ENCODE measurements at places on chromosomes 3 and 15.

GRCh38 chr3:71862371-71863140, 77.6 kb upstream of the PROK2 start:
- no peak for DNase-seq

GRCh38 chr3:151169262-151169947, 33.6 kb downstream of the GPR171 start:
- no peak for DNase-seq

DNA sequence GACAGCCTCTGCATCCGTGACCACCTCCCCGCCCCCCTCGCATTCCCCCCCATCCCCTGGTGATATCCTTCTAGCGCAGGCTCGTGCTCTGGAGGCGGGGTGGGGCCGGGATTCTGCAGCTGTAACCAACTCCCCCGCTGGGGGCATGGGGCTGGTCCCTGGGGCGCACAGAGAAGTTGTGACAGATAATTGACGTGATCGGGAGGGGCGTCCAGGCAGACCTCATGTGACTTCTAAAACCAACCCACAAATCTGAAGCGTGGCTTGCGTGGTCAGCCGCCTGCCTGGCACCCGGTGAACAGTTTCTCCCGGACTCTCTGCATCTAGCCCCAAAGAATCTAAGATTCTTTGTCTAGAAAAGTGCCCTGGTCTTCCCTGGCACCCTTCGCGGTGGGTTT, 100.6 kb upstream of the IGF1R start:
- DNase-seq: peak; percentile 41

DNA sequence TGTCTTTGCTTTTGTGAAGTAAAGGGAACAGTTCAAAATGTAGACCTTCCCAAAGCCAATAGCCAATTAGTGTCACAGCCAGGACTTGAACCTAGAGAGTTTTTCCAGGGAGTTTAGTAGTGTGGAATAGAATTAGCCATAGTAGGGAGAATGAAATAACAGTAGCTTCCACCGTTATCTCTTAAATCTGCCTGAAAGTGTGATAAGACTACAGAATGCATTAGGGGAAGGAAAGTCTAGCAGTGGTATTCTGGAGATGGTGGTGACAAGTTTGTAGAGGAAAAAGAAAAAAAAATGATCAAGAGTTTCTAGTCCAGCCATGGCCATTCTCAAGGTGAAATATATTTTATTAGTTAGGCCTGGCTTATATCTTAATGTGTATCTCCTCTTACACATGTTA, 13.8 kb downstream of the ATP11B start:
- DNase-seq: no peak

- DNase-seq: peak; percentile 59
Observed at GRCh38 chr15:58931987-58932588, 1.4 kb downstream of the SLTM start.

- DNase-seq: no peak
Observed at GRCh38 chr15:74352393-74352910, 15.0 kb downstream of the CYP11A1 start.

DNA sequence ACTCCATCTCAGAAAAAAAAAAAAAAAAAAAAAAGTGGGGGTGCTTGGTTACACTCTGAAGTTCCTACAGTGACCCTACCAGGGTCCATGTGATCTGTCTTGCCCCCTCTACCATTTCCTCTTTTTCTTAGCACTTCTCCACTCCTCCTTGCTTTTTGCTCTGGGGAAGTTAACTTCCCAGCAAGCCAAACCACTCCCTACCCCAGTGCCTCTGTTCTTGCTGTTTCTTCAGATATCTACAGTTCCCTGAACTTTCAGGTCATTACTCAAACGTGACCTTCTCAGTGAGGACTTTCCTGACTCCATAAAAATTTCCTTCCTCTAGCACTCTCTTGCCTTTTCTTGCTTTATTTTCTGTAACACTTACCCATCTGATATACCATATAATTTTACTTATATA, 61.1 kb upstream of the GCNT3 start:
- no peak for DNase-seq

DNA sequence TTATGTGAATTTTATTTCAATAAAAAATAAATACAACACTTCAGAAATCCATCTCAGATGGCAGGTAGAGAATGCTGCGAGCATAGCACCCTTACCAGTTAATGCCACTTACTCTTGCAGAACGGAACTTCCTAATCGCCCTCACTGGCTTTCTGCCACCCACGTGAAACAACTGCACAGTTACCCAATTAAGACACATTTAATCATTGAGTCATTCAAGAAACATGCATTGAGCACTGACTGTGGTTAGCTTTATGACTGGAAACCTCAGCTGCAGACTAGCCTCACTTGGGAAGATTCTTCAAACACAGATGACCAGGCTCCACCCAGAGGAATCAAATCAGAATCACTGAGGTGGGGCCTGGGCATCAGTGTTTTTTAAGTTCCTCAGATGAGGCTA, 5.6 kb upstream of the MFGE8 start:
- peak; percentile 98 for DNase-seq

- DNase-seq: peak; percentile 83
Observed at GRCh38 chr3:129230311-129231019, 18.9 kb upstream of the COPG1 start.

DNA sequence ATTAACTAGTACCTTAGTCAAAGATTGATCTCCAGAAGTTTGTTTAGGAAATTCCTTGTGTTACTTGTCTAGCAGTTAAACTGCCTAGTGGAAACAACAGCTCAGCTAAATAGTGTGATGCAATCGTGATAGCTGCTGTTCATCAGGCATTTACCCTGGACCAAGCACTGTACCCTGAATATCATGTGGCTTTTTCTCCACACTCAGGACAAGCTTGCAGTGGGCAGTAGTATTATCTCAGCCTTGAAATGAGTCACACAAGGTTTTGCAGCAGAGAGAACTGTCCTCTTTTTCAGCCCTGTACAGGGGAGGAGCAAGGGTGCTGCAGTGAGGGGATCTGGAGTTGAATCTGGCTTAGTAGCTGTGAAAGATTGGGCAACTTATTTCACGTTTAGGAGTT, 208.4 kb downstream of the TP63 start:
- DNase-seq: peak; percentile 80

GRCh38 chr15:98699591-98700424, 51.5 kb downstream of the IGF1R start:
- DNase-seq: no peak

DNA sequence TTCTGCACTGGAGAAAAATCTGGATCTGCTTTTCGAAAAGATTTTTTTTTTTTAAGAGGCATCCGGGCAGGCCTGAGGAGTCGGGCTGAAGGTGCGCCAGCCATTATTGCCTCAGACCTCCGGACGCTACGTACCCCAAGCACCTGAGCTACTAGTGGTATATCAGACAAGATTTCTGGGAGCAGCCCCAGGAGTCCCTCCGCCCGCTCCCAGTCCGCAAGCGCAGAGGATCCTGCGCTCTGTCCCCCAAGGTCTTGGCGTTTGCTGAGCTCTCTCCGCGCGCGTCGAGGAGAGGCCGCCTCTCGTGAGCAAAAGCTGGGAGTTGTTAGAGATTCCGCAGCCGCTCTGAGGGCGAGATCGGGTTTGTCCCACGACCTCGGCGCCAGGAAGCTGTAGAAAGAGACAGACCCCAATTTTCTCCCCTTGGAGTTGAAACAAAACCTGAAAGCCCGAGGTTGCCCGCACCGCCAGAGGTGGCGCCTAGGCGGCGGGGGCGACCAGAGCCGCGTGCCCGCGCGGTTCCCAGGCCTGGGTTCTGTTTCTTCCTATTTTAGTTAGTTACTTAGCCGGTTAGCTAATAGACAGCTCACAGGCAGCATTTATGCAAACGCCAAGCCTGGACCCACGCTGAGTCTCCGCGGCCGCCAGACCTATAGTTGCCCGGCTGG, 72.5 kb upstream of the POLG start:
- no peak for DNase-seq

GRCh38 chr15:42704492-42704926, 32.4 kb downstream of the CDAN1 start:
- DNase-seq: peak; percentile 39

DNA sequence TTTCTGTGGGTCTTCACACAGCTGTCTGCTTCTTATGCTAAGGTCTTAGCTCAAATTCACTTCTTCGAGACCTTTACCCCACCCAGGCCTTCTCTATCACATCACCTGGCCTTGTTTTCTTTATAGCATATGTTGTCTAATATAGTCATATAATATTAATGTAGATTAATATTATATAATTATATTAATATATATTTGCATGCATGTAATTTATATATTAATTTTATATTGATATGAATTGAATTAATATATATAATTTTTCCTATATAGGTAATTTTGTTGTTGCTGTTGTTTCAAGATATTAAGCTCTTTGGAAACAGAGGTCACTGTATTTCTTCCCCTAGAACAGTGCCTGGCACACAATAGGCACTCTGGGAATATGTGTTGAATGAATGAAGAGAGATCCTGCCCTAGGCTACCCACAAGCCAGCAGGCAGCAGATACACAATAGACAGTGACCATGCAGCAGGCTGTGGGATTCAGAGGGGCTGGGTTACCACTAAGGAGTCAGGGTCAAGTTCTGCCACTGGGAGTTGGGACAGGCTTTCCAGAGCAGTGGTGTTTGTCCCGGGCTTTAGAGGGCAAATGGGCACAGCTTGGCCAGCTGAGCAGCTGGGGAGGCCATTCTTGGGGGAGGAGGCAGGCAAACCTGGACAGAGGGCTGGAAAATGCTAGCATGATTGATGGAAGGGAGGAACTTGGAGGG, 126.3 kb downstream of the DNAJB8 start:
- DNase-seq: no peak

DNA sequence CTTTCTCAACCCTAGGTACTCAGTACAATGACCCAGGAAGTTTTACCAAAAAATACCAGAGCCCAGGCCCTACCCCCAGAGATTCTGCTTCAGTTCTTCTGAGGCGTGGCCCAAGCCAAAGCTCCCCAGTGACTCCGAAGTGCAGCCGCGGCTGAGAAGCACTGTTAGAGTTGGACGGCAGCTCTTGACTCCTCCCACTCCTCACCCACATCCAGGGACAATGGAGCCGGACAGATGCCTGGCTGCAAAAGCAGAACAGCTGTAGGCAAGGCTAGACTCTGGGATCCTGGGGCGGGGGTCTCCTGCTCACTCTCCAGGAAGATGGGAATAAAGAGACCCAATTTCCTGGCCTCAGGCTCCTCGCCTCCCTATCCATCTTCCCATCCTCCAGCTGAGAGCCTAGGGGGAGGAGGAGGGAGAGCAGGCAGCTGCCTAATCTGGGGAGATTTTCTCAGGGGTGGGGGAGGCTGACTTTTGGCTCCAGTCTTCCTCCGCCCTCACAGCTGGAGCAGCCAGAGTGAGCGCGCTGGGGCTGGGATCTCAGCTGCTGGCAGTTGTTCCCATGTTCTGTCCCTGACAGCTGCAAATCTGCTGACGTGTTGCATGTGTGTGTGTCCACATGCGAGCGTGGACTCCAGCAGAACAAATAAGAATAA, 223.8 kb downstream of the OPA1 start:
- no peak for DNase-seq

DNA sequence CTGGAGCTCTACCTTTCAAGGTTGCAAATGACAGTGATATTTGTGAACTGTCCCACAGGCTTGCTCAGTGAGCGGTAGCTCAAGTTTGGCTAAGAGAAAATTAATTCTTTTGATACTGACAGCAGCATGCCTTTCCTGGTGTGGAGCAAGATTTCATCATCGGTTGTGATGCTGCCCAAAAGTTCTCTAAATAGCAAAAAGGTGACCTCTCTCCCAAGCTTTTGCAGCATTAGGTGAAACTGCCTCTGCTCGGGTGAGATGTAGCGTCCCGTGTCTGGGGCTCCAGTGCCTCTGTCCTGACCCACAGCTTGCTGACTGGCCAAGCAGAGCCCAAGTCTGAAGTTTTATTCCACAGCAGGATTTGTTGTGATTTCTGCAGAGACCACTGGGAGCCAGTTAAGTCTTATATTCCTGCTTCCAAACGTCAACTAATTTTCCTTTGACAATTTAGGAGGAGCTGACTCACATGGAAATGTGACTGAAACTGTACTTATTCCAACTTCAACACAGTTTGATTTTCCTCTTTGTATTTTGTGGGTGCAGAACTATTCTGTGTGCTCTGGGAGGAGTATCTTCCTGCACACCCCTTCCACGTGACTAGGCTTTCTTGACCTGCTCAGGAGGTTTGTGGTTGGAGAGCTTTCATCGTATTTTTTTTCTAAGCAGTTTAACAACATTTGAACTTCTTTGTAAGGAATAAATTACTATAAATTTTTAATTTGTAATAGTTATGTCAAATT, 5.9 kb downstream of the SYNM start:
- DNase-seq: peak; percentile 64

DNA sequence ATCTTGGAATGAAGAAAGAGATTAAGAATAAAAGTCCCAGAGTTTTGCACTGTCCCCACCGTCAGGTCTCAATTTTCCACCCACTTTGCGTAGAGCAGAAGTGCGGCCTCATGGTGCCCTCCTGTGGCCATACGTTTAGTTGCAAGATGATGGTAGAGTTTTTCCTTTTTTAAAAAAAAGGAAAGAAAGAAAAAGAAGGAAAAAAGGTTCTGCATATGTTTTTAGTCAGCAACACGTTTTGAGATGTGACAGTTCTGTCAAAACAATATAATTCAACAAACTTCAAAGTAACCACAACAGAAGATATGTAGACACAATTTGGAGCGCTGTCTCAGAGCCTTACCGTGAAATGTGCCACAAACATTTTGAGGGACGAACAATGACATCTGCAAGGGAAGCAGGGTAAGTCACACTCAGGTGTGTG, 24.6 kb downstream of the EBLN2 start:
- no peak for DNase-seq

- no peak for DNase-seq
Observed at GRCh38 chr3:163196815-163197374, 1700.3 kb downstream of the OTOL1 start.

DNA sequence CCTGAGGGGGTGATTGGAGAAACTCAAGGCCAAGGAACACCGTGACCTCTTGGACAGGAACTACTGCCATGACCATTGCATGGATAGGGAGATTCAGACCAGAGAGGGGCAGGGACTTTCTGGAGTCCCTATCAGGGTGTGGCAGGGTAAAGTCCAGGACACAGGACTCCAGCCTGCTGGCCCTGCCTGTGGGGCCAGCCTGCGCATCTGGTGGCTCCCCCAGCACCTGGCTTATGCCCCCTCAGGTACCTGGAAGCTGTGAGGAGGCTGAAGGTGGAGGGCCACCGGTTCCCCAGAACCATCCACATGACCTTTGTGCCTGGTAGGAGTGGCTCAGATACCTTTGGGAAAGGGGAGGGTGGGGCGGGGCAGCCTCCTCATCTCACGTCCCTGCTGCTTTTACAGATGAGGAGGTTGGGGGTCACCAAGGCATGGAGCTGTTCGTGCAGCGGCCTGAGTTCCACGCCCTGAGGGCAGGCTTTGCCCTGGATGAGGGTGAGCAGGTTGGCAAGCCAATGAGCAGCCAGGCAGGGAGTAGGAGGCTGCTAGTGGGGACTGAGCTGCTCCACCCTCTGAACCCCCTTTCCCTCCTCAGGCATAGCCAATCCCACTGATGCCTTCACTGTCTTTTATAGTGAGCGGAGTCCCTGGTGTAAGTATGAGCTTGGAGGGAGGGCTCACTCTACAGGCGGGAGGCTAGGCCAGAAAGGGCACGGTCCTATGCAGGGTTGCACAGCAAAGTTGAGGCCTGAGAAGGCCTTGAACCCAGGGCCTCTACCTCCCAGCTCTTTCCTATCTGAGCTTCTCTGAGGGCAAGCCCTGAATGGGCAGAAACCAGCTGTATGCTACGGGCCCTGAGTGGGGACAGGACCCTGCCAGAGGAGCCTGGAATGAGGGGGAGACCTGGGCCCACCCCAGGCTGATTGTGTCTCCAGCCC, 2.9 kb downstream of the ACY1 start:
- no peak for DNase-seq

- no peak for DNase-seq
Observed at GRCh38 chr3:136267235-136267634, 17.1 kb downstream of the PCCB start.

GRCh38 chr3:165658027-165658426, 179.2 kb downstream of the BCHE start:
- no peak for DNase-seq
